ENCODE measurements at places on chromosomes 2 and 18.

DNA sequence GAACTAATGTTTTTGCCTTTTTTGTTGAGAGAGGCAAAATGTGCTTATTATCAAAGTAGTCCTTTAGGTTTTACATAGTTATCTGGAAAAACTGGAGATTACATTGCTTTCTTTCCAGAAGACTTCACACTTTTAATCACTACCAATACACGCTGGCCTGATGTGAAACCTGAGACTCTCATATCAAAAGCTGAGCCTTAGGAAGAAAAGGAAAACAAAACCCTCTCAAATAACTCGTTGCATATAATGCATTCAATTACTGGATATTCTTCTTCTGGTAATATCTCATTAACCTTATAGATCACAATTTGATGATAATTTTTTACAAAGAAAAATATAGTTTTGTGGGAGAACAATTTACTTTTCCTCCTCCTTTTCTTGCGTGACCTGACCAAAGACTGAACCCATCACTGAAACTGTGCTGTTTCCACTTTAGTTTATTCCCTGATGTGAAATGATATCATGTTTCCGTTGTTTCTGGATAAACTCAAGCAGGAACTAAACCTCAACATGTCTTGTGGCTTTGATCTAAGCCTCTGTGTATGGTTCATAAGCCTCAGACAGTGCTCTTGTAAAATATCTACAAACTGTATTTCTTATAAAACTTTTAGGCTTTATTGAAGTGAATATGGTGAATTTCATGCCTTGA, 332.4 kb downstream of the GULP1 start:
- DNase-seq = no peak

DNA sequence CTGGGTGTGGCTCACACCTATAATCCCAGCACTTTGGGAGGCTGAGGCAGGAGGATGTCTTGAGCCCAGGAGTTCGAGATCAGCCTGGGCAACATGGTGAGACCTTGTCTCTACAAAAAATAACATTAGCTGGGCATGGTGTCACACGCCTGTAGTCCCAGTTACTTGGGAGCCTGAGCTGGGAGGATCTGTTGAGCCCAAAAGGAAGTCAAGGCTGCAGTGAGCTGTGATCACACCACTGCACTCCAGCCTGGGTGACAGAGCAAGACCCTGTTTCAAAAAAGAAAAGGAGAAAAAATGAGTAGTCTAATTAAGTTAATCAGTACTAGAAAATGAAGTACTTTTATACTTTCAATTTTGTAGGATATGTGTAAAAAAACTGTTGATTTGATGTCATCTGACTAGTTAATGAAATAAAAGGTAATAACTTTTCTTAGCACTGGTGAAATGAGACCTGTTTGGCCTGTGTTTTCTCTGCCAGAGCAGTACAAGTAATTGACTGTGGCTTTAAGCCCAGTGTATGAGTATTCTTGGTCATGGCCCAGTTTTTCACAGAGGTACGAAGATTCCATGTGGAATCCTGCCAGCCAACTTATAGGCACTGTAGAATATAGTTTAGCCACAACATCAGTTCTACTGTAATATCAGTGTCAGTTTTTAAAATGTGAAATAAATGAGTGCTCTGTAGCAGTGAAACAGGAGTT, 35.8 kb downstream of the MFSD6 start:
- DNase-seq = no peak

- no peak for DNase-seq
These were observed 145.6 kb downstream of the FAM161A start for GRCh38 chr2:61707984-61708852.

DNA sequence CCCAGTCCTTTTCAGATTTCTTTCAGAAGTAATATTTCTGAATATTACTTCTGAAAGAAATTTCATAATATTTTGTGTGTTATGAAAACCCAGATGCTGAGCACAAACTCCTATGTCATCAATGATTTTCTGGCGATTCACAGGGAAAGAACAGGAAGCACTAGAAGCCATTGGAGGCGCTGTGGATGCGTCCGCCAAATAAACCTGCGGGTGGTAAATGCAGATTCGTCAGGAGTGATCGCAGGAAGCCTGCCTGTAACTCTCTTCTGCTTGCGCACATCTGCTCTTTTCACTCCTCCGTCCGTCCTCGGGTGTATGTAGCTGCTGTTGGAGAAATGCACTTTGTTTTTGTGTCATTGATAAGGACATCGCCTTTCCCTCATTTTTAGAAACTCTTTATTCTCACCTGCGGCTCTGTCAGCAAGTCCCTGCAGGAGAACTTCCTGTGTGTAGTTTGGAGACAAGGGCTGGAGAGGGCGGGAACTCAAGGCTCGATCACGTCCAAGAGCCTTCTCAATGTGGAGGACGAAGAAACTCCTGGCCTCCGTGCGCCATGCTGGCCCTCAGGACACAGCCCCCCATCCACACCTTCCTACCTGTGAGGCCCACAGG, 483.8 kb downstream of the GALR1 start:
- DNase-seq = no peak

DNA sequence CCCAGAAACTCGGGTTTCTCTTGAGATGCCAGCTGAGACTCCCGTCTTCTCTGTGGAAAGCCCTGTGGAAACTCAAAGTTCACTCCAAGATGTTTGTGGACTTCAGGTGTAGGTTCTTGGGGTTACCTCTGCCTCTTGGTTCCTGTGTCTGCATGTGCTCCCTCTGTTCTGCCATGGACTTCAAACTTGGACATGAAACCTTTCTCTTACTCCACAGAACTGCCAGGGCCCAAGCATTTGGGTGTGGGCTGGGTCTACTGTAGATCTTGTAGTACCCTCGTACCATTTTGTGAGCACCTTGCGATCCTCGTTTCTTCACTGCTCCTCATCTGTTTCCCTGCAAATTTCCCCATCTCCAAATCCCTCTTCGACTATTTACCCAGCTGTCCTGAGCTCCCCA, 175.5 kb downstream of the HAUS1 start:
- DNase-seq = no peak

DNA sequence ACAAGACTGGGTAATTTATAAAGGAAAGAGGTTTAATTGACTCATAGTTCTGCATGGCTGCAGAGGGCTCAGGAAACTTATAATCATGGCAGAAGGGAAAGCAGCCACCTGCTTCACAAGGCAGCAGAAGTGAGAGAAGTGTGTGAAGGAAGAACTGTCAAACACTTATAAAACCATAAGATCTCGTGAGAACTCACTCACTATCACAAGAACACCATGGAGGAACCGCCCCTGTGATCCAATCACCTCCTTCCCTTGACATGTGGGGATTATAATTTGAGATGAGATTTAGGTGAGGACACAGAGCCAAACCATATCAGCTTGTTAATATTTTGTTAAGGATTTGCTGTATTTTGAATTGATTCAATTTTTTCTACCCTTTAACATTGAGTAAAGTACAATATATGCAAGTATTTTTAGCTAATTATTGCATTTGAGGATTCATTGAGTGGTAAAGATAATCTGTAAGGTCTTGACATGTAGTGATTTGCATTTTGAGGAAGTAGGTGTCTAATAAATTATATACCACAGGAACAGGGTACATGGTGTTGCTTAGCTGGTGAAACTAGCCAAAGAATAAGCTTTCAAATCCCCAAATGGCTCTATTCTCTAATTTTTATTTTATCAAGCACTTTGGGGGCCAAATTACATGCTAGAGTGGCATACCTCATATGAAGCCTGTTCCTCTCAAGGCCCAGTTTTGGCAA, 3.9 kb upstream of the C2orf69 start:
- no peak for DNase-seq

GRCh38 chr2:238128534-238129001, 9.9 kb upstream of the KLHL30 start:
- DNase-seq = no peak

DNA sequence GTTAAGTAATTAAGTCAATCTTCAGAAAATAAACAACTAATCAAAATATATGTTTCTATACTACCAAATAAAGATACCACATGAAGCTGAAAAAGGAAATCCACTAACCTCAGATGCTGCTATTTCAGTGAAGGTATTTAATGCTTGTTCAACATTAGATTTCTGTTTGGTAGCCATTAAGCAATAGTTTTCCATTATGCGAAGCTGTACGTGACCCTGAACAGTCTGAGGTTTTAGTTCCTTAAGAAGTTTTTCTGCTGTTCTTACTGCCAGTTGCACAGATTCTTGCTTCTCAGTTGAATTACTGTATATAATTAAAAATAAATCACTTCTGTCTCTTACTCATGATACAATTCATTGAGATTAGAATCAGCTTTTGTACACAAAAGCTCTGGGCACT, 65.4 kb downstream of the TTC21B start:
- DNase-seq = no peak

- DNase-seq = no peak
These were observed 1160.1 kb downstream of the RPIA start for GRCh38 chr2:89851583-89851905.

DNA sequence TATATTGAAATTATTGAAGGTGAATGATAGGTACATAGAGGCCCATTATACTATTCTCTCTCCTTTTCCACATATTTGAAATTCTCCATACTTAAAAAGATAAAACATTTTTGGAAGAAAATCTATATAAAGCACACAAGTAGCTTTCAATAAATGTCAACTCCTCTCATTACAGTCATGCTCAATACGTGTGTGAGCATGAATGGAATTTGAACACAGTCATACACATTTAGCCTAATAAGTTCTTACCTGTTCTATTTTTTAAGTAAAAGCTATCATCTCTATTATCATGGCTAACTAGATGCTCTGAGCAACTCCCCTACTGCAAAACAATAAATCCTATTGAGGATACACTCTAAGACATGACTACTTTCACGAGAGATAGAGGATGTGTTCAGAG, 41.9 kb upstream of the SPATS2L start:
- DNase-seq = no peak

DNA sequence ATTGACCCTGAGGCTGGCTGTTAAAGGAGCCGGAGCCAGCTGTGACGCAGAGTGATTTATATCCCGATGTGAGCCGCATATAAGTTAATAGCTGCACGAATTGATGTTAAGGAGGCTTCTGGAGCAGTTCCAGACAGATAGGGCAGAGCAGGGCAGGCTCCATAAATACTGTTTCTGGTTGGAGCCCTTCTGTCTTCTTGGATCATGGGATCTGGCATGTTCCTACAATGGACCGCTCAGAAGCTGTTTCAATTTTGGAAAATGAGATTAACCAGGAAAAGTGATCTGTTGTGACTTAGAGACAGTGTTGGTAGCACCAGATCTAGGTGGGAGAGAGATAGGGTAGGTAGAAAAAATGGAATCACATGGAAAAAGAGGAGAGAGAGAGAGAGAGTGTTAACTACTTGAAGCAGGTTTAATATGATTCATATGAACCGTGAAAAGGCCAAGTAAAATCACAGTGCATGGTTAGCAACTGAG, 4.8 kb upstream of the IGFBP5 start:
- no peak for DNase-seq

- no peak for DNase-seq
These were observed 238.6 kb downstream of the ZNF385B start for GRCh38 chr2:179622635-179623300.

DNA sequence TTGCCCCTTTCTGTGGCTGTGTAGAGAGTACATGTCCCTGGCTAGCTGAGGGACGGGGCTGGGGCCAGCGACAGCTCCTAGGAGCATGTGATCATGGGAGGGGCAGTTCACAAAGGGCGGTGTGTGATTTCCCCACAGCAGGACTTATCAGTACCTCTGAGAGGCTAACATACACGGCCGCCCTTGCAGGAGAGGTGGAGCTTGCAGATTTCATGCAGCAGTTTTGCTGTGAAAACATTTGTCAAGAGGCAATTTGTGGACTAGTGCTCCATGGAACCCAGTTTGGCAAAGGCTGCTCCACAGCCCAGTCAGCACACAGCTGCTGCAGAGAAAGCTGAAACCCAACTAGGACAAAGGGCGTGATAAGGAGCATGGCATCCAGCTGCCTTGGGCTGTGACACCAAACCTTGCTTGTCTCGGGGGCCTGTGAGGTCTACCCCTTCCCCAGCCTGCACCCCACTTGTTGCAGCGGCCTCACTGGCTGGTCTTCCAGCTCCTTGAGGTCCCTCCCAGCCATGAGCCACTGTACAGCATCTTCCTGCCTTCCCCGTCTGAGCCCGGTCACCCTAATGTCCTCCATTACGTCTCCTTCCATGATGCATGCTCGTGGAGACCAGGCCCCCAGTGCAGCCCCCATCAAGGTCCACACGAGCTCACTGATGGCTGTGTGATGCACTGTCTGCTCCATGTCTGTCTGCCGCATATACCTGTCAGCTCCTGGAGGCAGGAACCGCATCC, 121.4 kb upstream of the HDAC4 start:
- no peak for DNase-seq

DNA sequence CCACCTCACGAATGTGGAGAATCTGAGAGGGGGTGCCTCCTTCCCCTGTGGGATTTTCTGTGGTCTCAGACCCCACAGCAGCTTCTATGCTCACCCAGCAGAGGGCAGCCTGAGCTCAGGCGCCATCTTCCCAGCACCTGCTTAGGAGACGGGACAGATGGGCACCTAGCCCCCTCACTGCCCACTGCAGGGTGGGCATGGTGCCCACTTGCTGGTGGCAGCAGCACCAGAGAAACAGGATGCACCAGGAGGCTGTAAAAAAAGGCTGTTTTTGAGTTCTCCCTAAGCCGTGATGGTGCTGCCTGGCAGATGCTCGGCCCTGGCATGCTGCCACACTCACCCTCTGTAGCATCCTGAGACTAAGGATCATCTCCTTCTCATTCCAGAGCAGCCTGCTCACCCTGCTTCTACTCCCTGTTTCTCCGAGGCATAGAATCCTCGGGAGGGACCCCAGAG, 19.1 kb upstream of the SLC20A1 start:
- DNase-seq = peak; percentile 21

DNA sequence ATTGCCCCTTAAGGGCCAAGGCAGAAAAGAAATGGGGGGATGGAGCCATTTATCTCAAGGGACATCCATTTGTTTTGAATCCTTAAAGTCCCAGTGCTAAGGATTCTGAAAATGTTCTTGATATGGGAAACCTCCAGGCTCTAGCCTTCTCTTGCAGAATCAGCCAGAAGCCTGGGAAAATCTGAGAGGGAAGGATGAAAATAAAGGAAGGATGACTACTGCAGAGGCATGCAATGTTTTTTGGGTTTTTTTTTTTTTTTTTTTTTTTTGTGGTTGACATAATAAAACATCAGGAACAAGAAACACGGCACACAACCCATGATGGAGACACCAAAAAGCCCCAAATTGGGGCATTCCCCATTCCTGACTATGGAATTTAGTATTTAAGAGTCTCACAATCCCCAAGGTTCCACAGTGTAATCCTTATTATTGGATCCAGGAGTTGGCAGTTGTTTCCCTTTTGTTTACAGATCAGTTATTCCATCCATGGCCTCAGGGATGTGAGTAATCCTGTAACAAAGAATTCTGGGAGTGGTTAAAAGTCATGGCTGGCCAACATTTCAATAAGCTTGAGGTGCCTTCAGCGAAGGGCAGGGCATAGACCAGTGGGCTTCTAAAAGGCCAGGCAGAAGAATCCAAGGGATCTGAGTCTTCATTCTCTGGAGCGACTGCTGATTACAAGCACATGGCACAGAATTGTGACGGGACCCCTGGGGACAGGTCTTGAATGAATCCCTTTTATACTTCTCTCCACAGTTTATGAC, 337.5 kb downstream of the GULP1 start:
- no peak for DNase-seq

GRCh38 chr2:238445409-238446190, 18.9 kb downstream of the ASB1 start:
- no peak for DNase-seq
